ENCODE measurements at places on chromosomes 12 and 14. TPM values are rescaled to one million over a fixed set of nuclear protein-coding genes. Genes with fewer than 3 reads are reported as not detected.

DNA sequence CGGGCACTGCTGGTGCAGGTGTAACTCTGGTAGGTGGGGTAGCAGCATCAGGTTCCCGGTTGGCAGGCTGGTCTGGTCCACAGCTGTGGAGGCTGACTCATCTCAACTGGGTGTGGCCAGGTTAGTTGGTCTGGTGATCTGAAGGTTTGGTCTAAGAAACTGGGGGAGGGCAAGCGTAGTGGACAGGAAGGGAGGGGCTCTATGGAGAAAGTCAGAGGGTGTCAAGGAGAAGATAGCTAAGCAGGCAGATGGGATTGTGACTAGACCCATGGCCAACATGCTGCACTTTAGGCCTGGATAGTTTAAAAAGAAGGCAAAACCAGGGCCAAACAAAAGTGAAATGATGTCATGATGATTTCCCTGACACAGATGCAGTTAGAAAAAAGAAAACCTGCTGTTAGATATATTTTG lies 7.9 kb downstream of the TRIM9 start:
- peak; percentile 32 for DNase-seq

- DNase-seq: no peak
These were observed 11.6 kb downstream of the KMT2D start for GRCh38 chr12:49048953-49049352.

GRCh38 chr14:103091041-103091882 lies 3.3 kb upstream of the EXOC3L4 start:
- DNase-seq: peak; percentile 24

The NPFF gene
- total RNA-seq: not detected

DNA sequence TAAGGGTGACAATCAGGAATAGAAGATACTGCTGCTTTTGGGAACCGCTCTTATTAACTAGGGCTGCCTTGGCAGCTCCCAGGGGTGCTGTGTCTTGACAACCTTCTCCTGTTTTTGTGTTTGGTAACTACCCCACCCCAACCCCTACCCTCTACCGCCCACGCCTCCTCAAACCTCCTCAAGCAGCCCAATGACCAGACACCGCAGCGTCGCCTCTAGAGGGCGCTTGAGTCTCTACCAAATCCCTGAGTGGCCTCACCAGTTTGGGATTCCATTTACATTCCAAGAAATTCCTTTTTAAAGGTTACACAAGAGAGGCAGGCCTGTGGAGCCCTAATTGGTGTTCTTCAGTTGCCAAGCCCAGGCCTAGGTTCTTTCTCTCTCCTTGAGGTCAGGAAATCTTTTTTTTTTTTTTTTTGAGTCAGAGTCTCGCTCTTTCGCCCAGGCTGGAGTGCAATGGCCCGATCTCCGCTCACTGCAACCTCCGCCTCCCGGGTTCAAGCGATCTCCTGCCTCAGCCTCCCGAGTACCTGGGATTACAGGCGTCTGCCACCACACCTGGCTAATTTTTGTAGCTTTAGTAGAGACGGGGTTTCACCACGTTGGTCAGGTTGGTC lies 72.4 kb upstream of the USP44 start:
- peak; percentile 86 for DNase-seq

- no peak for DNase-seq
These were observed 117.4 kb downstream of the NUBPL start for GRCh38 chr14:31678421-31679249.

The CBLN3 gene
- 0.29 TPM for total RNA-seq

The IKBIP gene
- 34.3 TPM for total RNA-seq

All from H4 (cell line).